ACHN (cell line): ENCODE measurements at places on chromosomes 3 and 15.

DNA sequence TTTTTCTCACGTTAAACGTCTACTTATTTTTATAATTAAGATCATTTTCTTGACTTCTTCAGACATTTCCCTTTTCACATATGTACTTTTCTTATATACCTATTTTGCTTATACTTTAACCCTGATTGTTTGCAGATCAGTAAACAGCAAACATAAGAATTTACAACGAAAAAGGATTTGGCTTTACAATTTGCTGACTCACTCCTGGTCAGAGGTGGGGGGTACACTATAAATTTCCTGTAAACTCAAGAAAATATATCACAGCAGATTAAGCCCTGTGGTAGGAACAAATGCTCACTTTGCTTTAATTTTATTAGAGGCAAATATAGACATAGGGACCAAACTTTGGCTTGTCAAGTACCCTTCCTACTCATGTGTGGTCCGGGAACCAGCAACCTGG, 185.0 kb downstream of the PLCL2 start:
- no peak for DNase-seq

DNA sequence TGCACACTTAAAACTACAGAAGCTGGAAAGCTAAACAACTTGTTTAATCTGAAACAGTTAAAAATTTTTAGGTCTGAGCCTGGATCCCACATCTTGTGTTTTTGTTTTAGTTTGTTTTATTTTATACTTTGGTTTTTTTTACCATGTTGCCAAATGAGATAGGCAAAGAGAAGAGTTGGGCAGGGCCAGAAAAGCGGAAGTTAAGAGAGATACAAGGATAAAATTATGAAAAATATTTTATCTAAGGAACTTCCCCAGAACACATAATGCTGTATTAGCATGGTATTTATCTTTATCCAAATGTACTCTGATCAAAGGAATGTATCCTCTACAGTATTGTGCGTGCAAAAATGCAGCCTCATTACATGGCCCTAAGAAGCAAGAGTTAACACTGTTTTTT, 50.7 kb downstream of the PROS1 start:
- DNase-seq = no peak

GRCh38 chr15:59401824-59402569, 29.3 kb upstream of the MYO1E start:
- DNase-seq = no peak

- no peak for DNase-seq
Observed at GRCh38 chr3:115293321-115293720, 146.2 kb upstream of the ZBTB20 start.

- DNase-seq = no peak
Observed at GRCh38 chr3:148556664-148557063, 141.0 kb upstream of the AGTR1 start.

DNA sequence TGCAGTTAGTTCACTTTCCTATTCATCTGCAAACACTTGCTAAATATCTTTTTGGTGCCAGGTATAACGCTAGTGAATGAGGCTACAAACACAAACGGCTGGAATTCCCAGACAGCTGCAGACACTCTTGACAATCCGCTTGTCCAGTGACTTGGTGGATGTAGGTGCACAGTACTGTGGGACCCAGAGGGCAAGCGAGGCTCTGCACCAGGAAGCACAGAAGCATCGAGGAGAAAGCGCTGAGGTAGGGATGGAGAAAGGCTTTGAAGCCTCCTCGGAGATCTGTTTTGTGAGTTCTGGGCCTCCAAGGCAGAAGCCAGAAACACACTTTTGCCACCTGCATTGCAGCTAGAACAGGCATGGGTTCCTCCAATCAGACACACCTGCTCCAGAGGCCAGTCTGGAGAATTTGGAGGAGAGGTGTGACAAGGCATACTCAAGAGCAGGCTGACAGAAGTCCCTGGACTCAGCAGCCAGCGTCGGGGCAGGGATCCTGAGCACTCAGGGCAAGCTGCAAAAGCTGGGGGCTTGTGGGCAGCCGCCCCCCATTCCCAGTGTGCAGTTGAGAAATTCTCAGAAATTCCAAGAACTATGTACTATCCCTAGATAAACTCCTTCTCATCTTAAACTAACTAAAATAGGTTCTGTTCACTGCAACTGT, 232.5 kb downstream of the OCA2 start:
- no peak for DNase-seq

GRCh38 chr3:118480101-118480860, 554.4 kb downstream of the IGSF11 start:
- no peak for DNase-seq

DNA sequence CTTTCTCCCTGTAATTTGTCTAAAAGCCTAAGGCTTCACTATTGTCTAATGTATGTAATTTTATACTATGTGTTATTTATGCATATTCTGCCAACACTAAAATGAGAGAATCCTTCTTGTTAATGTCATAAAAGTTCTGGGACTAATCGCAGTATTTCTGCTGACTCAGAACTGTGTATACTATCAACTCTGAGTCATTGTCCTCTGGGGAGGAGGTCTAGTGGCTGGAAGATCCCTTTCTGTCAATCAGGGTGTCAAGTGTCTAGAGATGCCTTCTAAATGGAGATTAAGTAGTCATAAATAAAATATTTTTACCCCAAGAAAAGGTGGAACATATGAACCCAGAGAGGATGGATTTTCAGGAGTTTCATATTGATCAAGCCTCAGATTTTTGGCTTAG, 473.4 kb downstream of the AGBL1 start:
- no peak for DNase-seq

DNA sequence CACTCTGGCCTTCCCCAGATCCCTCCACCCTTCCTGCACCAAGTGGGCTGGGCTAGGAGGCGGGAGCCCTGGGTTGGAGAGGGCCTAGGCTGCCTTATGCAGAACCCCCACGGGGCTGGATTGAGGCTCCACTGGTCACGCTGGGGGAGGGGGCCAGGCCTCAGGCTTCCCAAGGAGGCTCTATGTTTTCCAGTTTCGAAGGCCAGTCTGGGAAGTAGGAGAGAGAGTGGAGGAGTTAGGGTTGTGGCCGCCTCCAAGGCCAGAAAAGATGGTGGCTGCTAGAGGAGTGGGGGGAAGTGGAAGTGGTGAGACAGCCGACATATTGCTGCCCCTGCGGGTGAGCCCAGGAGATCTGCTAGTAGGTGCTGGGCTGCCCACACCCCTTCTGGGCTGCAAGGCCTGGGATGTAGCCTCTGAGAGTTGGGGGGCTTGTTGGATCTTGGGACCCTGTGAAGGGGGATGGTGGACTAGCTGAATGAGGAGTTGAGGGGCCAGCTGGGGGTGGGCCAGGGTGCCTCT, 1.2 kb downstream of the GNAI2 start:
- peak; percentile 50 for DNase-seq

- DNase-seq = no peak
Observed at GRCh38 chr3:40771112-40771511, 246.4 kb downstream of the ZNF621 start.

- DNase-seq = no peak
Observed at GRCh38 chr15:85623315-85624049, 171.2 kb downstream of the KLHL25 start.

GRCh38 chr15:29454506-29454905, 184.9 kb upstream of the NSMCE3 start:
- no peak for DNase-seq

GRCh38 chr3:158050461-158050860, 55.8 kb downstream of the SHOX2 start:
- no peak for DNase-seq

DNA sequence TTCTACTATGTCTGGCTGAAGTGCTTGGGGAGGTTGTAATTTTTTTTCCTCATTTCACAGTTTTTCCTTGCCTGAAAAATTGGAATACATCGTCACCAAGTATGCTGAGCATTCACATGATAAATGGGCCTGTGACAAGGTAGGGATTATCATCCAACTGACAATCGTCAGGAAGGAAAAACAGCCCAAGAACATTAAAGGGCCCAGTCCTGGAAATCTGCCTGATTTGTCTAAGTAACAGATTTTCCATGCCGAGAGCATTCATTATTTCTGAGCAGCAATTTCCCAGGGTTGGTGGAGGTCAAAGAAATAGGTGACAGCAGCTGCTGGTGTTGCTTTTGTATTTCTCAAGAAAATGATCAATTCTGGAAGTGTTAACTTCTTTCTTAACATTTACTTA, 226.0 kb upstream of the CHRM5 start:
- no peak for DNase-seq

DNA sequence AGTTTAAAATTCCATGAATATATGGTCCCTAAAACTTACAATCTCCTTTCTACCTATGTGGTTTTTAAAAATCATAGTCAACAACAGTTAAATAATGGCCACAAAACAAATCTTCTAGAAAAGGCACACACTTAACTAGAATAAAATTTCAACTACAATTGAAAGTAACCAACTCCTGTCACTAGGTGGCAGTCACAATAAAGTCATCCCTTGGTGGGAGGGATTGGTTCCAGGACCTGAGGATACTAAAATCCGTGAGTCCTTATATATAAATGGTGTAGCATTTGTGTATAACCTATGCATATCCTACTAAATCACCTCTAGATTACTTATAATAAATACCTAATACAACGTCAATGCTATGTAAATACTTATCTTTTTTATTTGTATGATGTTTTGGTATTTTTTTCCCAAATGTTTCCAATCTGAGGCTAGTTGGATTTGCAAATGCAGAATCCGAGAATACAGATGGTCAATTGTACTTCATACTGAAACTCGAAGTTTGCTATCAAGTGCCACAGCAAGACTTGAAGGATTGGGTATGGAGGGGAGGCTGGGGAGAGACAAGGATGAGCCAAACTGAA, 172.6 kb downstream of the FMN1 start:
- peak; percentile 57 for DNase-seq

- DNase-seq = no peak
Observed at GRCh38 chr15:56678571-56678970, 54.7 kb downstream of the ZNF280D start.

DNA sequence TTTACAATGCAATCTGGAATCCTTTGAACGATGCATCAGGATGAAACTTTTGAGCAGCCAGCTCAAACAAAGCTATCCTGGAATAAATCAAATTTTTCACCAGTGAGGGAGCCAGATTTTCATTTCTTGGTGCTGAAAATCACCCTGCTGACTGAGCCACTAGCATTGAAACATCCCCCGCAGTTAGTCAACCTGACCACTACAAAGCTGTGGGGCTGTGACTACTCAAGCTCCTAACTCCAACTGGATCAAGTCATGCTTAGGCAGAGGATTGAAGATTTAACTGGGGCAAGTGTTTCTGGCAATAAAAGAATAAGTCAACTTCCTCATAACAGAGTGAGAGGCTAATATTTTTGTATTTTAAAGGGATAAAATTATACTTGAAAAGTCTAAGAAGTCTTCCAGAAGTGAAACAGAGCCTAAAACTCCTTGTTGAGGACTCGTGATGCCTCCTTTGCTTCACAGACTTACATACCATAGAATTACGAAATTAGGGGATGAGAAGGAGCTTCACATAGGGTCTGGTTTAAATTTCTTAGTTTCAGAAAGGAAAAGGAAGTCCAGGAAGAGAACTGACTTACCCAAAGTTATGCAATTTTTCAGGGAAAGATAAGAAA, 177.8 kb downstream of the SERPINI1 start:
- DNase-seq = peak; percentile 12

DNA sequence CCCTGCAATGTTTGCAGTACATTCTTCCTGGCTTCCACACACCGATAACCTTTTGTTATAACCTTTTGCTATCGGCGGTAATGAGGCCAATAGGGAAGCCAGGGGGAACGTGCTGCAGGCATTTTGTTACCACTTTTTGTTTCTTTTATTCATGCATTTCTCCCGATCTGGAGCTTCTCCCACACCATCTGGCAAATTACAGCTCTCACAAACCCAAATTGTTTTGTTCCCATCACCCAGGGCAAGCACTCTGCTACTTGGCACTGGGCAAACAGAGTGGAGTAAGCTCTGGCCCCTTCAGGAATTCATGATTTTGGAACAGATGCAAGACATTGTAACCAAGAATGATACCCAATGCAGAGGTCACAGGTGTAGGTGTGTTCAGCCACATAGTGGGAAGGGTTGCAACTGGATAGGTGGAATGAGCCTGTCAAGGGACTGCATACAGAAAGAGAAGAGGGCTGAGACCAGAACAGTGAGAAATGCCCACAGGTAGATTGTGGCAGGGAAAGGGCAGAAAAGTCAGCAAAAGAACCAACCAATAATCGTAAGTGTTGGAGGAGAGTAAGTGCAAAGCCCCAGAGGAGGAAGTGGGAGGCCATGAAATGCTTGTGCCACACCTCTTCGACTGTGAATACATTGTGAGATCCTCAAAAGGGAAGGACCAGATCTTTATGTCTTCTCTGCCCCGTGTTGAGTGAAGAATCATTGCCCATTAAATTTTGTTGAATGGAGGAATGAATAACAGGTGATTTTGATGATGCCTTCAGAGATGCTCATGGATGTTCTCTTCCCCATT, 45.8 kb downstream of the PARP15 start:
- DNase-seq = no peak

DNA sequence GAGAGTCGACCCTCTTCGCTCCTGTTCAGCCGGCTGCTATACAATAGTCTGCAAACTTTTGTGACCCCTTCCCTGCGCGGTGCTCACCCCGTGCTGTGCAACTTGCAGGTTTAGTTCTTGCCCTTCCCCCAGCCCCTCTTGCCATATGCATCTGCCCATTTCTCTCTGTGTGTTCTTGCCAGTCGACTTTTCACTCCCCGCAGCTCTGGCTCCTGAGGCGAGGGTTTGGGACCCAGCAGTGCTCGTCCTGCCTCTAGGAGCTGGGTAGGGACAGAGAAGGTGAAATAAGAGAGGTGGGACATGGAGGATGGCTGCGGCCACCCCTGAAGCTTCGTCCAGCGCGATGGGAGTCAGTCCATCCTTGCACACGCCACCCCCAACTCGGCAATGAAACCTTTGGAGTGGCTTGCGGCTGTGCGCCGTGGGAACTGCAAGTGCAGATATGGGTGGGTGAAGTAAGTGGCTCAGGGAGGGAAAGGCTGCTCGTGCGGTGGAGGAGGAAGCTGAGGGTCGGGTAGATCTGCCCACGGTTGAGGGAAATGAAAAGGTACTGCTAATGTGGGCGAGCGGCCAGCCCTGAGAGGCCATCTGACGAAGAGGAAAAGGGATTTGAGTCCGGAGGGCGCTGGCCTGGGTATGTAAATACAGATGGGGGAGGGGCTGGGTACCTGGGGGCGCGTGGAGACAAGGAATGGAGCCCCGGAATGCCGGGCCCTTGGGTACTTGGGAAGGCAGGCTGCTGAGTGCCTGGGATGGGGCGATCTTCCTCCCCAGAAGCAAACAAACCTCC, 1.0 kb downstream of the LRRC3B start:
- no peak for DNase-seq

- no peak for DNase-seq
Observed at GRCh38 chr15:70066447-70066846, 31.3 kb downstream of the TLE3 start.

DNA sequence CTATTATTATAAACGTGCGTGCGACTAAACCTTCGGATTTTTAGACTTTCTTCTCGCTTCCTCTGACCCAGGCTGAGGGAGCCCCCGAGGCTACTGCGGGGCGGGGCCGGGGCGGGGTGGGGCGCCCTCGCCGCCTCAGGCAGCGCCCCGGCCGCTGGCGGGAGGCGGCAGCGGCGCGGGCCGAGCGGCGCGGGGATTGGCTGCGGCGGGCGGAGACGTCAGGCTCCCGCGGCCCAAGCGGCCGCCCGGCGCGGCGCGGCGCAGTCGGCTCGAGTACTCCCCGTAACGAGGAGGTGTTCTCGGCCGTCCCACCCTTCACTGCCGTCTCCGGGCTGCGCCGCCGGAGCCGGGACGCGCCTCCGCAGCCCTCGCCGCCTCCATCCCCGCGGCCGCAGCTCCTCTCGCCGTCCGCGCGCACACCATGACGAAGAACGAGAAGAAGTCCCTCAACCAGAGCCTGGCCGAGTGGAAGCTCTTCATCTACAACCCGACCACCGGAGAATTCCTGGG, at the start of gene ATP1B3:
Gene ATP1B3 (plus strand): TSS at position 263 of the 510 bp plus-strand sequence. CDS start 159 bp downstream, at position 422.
- DNase-seq = peak; percentile 82
